CMK (cell line): ENCODE measurements at places on chromosomes 5 and 9.

DNA sequence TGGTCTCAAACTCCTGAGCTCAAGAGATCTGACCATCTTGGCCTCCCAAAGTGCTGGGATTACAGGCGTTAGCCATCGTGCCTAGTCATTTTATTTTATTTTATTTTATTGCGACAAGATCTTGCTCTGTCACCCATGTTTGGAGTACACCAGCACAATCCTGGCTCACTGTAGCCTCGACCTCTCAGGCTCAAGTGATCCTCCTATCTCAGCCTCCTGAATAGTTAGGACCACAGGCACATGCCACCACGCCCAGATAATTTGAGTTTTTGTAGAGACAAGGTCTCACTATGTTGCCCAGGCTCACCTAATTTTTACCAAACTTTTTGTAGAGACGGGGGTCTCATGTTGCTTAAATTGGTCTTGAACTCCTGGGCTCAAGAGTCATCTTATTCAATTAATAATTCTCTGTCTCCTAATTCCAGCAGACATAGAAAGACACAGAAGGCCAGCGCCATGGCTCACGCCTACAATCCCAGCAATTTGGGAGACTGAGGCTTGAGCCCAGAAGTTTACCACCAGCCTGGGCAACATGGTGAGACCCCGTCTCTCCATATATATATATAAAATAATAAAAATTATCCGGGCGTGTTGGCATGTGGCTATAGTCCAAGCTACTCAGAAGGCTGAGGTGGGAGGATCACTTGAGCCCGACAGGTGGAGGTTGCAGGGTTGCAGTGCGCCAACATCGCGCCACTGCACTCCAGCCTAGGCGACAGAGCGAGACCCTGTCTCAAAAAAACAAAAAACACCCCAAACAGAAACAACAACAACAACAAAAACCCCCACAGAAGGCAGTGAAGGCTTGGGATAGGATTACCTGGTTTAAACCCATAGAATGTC lies 1.0 kb upstream of the UBAP1 start:
- DNase-seq: no peak

- DNase-seq: no peak
These were observed 248.5 kb downstream of the AP3B1 start for GRCh38 chr5:78046006-78046405.

DNA sequence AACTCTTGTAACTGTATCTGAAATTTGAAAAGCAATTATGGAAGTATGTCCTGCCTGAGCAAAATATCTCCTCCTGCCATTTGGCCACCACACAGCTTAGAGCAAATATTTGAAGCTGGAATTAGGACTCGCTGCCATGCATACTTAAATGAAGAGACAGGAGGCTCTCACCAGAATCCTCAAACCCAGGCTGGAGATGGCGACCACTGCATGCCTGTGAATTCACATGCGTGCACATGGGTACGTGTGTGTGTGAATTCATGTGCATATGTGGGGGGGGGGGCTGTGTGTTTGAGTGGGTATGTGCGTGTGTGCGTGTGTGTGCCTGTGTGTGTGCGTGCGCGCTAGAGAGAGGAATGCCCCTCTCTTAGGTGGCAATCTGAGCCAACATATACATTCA lies 84.1 kb upstream of the IRX1 start:
- no peak for DNase-seq

DNA sequence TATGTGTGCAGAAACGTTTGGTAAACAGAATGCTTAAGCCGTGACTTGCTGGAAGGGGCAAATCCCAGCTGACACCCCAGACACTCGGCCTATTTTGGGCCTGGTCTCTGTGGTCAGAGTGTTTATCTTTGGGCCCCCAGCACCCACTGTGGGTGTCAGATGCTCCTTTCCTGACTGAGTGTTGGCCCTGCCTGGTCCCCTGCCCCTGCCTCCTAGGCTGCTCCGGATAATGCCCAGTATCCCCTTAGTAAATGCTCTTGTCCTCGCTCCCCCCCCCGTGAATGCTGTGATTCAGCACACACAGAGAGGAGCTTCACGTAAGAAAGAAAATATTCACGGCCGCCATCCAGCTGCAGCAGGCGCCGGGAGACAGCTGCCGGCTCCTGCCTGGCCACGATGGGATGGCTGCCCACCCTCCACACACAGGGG lies 11.3 kb upstream of the ANGPTL2 start:
- DNase-seq: no peak

DNA sequence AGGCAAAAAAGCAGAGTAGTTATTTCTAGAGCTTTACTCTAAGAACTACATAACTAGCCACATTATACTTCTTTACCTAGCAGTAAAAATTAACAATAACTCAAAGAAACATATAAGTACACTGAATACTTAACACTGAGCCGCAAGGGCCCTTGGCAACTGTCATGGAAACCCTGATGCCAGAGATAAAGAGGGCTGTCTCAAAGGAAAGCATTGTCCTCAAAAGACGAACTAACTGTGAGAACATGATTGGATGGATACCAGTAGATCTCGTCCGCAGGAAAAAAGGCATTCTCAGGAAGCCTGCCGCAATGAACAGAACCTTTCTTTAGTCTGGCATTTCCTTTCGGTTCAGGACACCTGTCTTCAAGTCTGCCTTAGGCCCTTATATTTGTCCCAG lies 379.0 kb upstream of the SLC30A5 start:
- no peak for DNase-seq
